NCI-H524 (cell line): ENCODE measurements at places on chromosomes 3 and 15.

- no peak for DNase-seq
Measured at GRCh38 chr3:77236118-77236517, 196.2 kb downstream of the ROBO2 start.

DNA sequence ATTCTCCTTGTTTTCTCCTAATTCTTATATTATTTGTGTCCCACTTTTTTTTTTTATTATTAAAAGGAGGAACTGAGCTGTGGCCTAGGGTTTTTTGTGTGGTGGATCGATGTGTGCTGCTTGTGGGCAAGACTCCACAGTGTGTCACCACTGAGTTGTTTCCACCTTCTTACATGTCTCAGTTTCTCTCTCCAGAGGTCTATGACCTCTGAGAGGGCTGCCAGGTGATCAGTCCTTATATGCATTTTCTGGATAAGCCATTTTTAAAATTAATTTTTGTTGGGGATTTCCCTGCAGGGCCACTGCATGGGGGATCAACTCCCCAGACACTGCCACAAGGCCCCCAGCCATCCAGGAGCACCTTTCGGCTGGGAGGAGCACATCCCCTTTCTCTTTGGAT, 27.8 kb downstream of the IQCF6 start:
- no peak for DNase-seq

GRCh38 chr3:60633644-60634043, 617.6 kb downstream of the FHIT start:
- no peak for DNase-seq

- DNase-seq = no peak
Measured at GRCh38 chr15:53458736-53459135, 300.7 kb downstream of the WDR72 start.
